ENCODE measurements at places on chromosomes 2 and 18.

GRCh38 chr2:72843301-72843700, 17.5 kb upstream of the EXOC6B start:
- DNase-seq, result no peak

- no peak for DNase-seq
Observed at GRCh38 chr18:2394684-2395083, 176.6 kb downstream of the METTL4 start.

- DNase-seq, result no peak
Observed at GRCh38 chr18:57397440-57398132, 37.6 kb upstream of the ONECUT2 start.

DNA sequence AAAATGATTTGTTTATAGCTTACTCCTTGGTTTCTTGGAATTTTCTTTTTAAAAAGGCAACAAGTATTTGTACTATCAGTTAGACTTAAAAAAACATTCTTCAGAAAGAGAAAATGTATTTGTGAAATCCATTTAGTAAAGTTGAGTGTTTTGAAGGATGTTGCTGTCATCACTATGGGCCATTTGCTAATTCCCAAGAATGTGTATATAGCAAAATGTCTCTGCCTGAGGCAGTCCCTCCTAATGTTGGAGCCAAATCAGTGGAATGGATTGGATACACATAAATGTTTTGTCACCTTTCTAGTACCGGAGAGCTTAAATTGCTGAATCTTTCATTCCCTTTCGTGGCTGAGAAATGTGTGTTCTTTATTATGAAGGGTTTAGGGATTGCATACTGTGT, 890.2 kb upstream of the ZEB2 start:
- no peak for DNase-seq

- peak; percentile 65 for DNase-seq
Observed at GRCh38 chr2:24793761-24794435, 673 bp downstream of the CENPO start.

GRCh38 chr18:46622999-46623398, 34.0 kb downstream of the LOXHD1 start:
- peak; percentile 4 for DNase-seq

DNA sequence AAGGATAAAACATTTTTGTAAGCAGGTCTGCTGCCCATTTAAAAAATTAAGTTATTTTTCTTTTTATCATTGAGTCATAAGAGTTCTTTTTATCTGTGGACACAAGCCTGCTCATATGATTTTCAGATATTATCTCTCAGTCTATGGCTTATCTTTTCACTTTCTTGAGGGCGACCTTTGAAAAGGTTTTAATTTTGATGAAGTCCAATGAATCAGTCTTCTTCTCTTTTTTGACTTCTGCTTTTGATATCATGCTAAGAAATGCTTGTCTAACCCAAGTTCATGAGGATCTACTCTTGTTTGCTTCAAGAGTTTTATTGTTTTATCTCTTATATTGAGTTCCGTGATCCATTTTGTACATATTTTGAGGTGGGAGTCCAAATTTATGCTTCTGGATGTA, 36.5 kb downstream of the PSMD14 start:
- DNase-seq, result no peak

DNA sequence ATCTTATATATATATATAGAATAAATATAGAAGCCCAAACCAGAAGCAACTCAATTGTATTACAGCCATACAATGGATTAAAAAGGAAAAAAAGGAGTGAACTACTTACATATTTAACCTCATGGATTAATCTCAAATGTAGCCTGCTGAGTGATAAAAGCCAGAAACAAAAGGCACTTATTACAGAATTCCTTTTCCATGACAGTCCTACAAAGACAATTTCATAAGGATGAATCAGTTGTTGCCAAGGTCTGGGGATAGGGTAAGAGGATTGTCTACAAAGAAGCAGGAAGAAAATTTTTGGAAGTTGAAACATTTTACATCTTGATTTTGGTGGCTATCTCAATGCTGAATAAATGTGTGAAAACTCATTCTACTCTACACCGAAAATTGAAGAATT, 103.9 kb upstream of the DCC start:
- no peak for DNase-seq

- no peak for DNase-seq
Observed at GRCh38 chr2:3169106-3169870, 208.3 kb downstream of the EIPR1 start.

DNA sequence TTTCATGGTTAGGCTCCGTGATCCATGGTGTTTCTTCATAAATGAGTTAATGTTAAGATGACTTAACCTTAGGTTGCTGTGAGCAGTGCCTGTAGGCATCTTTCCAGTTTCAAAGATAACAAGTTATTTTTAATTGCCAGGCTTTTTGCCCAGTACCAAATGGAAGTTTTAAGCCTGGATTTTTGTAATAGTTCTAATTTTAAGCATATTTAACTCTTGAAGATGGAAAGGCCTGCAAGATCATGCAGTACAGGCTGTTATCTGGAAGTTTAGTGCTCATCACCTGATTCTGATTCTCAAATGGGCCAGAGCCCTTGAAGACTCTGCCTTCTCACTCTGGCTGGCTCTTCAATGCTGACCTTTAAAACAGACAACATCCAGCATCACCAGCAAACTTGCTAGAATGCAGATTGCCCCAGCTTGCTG, 141.3 kb downstream of the NCK2 start:
- DNase-seq, result no peak

DNA sequence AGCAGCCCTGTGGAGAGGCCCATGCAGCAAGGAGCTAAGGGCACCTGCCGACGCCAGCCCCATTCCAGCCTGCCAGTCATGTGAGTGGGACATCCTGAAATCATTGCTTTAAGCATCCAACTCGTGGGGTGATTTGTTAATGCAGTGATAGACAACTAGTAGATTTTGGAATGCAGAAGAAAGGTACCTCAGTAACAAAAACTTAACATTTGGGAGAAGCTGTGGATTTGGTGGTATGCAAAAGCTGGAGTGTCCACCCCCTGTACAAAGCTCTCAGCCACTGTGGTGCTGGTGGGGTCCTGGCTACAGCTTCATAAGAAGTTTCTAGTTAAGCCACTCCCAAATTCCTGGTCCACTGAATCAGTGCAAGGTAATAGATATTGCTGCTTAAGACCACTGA, 37.2 kb upstream of the GNAL start:
- no peak for DNase-seq

DNA sequence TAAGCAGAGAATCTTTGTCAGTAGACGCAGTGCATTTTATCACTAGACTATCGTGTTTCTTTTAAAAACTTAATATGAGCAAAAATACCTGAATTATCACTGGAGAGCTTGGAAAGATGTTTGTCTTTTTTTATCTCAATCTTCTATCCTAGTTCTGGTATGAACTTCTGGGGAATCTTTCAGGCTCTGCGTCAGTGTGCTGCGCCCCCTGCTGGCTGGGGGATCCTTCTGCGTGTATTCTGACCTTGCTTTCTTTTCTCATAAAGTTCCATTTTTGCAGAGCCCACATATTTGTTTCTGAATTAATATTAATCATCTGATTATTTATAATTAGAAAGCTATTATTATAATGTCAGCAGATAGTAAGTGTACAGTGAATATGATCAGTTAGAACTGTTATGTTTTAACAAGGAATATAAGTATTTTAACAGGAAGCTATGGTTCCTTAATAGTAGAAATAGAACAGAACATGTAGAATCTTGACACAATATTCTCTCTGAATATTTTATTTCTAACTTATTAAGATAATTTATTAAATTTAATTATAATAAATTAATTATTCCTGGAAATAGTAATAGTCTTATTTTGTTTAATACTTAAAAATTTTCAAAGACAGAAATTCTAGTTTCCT, 945.0 kb upstream of the CRIM1 start:
- peak; percentile 66 for DNase-seq

DNA sequence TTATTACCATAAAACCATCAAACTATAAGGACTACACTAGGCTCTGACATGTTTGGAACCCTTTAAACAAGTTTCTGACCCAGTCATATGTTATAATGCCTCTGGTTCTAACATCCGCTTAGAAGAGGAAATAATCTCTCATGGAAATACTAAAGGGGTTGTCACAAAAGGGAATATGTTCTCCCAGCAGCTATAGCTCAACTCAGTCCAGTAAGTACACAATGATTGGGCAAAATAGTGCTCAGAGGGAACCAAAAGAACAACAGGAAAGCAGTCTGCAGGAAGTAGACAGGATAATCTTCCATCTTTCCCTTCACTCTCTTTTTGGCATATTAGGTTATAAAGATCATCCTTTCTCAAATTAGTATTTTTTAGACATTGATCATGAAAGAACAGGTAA, 4.3 kb downstream of the SRBD1 start:
- DNase-seq, result no peak

GRCh38 chr2:36271266-36271665, 84.3 kb upstream of the CRIM1 start:
- no peak for DNase-seq

DNA sequence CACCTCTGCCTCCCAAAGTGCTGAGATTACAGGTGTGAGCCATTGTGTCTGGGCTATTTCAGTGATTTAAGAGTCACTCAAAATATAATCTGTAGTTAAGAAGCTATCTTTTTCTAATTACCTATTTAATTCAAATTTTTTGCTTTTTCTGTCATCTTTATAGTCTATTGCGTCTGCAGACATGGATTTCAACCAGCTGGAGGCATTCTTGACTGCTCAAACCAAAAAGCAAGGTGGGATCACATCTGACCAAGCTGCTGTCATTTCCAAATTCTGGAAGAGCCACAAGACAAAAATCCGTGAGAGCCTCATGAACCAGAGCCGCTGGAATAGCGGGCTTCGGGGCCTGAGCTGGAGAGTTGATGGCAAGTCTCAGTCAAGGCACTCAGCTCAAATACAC, 95.1 kb downstream of the COMMD1 start:
- no peak for DNase-seq
